ENCODE measurements at places on chromosomes 2 and 18. TPM values are rescaled to one million over a fixed set of nuclear protein-coding genes. Genes with fewer than 3 reads are reported as not detected.

DNA sequence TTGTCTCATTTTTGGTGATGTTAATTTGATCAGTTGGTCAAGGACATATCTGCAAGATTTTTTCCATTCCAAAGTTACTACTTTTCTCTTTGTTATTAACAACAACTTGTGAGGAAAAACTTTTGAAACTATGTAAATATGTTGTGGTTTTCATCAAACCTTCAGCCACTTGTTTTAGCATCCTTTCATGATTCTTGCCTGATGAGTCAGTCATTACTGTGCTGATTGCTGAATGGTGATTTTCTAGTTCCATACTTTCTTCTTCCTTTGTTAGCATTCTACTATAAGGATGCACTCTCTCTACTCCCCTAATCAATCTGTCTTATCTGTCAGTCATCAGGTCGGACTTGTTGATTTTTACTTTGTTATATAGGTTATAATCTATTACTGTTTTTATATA is 10.9 kb downstream of the TMEM87B start:
- H3K4me1 ChIP-seq = no peaks in the 10 kb centered on the region
- no peak overlapping the region for H3K4me3 ChIP-seq
- no peak for DNase-seq
- H3K36me3 ChIP-seq = peaks cover 93% of the 10 kb centered on the region

DNA sequence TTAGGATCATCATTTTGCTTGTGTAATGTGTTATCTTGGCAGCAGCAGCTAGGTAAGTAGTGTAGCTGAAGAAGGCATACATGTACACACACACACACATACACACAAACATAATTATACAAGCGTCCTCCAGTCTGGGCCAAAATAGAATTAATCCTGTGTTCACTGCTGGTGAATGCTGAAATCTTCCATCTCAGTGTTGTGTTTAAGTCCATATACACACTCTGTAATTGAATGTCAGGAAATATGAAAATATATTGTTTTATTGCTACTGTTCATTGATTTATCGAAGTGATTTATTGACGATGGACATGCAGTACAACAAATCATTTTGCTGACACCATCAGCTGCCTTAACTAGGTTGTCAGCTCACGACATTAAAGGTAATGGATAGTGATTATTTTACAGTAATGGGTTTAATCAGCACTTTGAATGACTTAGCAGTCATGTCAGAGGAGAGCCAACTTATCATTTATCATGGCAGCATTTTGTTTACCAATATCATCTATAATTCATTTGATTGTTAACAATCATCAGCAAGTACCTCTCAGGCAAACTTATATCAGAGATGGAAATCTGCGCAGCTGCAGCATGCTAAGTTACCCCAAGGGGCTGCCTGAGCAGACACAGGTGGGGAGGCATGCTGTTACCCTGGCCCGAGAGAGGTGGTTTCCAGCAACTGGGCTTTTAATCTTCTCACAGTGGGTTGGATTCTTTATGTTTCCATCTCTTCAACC is 83.7 kb upstream of the FSHR start:
- no peaks in the 10 kb centered on the region for H3K27me3 ChIP-seq
- no peak overlapping the region for H3K4me3 ChIP-seq
- H3K4me1 ChIP-seq = no peaks in the 10 kb centered on the region
- no peaks in the 10 kb centered on the region for H3K36me3 ChIP-seq

GRCh38 chr18:57804557-57804956 is 1.4 kb upstream of the ATP8B1 start:
- H3K4me1 ChIP-seq = no peaks in the 10 kb centered on the region
- no peaks in the 10 kb centered on the region for H3K36me3 ChIP-seq
- no peak overlapping the region for H3K4me3 ChIP-seq
- DNase-seq = no peak
- H3K27ac ChIP-seq = peak overlapping the region; percentile 90

- no peaks in the 10 kb centered on the region for H3K4me1 ChIP-seq
- H3K4me3 ChIP-seq = no peak overlapping the region
- no peaks in the 10 kb centered on the region for H3K27me3 ChIP-seq
- H3K27ac ChIP-seq = no peak overlapping the region
- no peaks in the 10 kb centered on the region for H3K36me3 ChIP-seq
- DNase-seq = no peak
Measured at GRCh38 chr2:26925100-26925791, 45.2 kb upstream of the MAPRE3 start.

- no peak overlapping the region for H3K4me3 ChIP-seq
- no peak for DNase-seq
- no peak overlapping the region for H3K27ac ChIP-seq
Measured at GRCh38 chr2:216426938-216427337, 14.7 kb downstream of the SMARCAL1 start.

GRCh38 chr2:239984421-239985194 is 40.5 kb downstream of the NDUFA10 start:
- no peak for DNase-seq
- no peaks in the 10 kb centered on the region for H3K27me3 ChIP-seq
- H3K36me3 ChIP-seq = peaks cover 11% of the 10 kb centered on the region
- no peaks in the 10 kb centered on the region for H3K4me1 ChIP-seq

GRCh38 chr2:99819766-99820165 is 322.6 kb downstream of the AFF3 start:
- no peaks in the 10 kb centered on the region for H3K36me3 ChIP-seq
- no peak for DNase-seq
- no peaks in the 10 kb centered on the region for H3K4me1 ChIP-seq

GRCh38 chr2:189142893-189143759 is 36.4 kb downstream of the COL5A2 start:
- no peak overlapping the region for H3K4me3 ChIP-seq
- no peak for DNase-seq
- no peaks in the 10 kb centered on the region for H3K36me3 ChIP-seq
- no peaks in the 10 kb centered on the region for H3K4me1 ChIP-seq
- no peak overlapping the region for H3K27ac ChIP-seq

- no peak for DNase-seq
- H3K4me3 ChIP-seq = no peak overlapping the region
- H3K36me3 ChIP-seq = peaks cover 11% of the 10 kb centered on the region
- H3K27me3 ChIP-seq = no peaks in the 10 kb centered on the region
Measured at GRCh38 chr2:61262699-61263098, 100.7 kb downstream of the C2orf74 start.

The PRSS56 gene
- total RNA-seq = not detected

DNA sequence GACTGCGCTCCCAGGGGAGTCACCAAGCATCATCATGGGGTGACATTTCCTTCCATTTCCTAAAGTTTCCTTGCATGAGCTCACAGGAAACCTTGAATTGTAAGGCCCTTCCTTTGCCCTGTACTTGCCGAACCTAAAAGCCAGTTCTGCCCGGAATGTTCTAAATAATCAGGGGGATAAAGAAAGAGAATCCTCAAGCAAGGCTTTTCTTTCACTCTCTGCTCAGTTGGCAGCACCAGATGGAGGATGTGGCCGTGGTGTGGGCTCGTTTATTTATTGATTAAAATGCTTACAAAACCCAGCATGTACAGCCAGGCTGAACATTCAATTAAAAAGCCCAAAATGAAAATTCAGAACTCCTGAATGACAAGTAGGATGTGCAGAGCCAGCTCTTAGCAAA is 170.5 kb downstream of the SH3RF3 start:
- no peak overlapping the region for H3K27ac ChIP-seq
- H3K36me3 ChIP-seq = no peaks in the 10 kb centered on the region
- no peak overlapping the region for H3K4me3 ChIP-seq

- no peaks in the 10 kb centered on the region for H3K27me3 ChIP-seq
- H3K36me3 ChIP-seq = no peaks in the 10 kb centered on the region
Measured at GRCh38 chr18:32847691-32848090, 74.9 kb upstream of the KLHL14 start.

The ACOXL gene
- not detected for total RNA-seq

The MAPK4 gene
- total RNA-seq = 16.1 TPM

DNA sequence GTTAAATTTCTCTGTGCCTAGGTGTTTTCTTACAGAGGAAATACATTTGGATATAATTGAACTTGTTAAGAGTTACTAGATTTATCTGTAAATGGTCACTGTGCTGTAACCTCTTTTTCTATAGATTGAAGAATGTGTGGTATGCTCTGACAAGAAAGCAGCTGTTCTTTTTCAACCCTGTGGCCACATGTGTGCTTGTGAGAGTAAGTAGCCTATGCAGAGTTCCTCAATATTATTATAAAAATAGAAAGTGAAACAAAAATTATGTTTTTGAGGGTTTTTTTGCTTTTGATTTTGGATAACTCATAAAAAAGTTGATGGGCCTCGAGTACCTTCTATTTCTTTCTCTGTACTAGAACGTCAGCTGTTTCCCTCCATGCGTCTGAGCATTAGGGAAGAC is 112.4 kb downstream of the MIB1 start:
- H3K4me1 ChIP-seq = peaks cover 5% of the 10 kb centered on the region
- DNase-seq = no peak
- no peaks in the 10 kb centered on the region for H3K36me3 ChIP-seq
- H3K27ac ChIP-seq = no peak overlapping the region

- no peak overlapping the region for H3K27ac ChIP-seq
- no peaks in the 10 kb centered on the region for H3K36me3 ChIP-seq
- no peak overlapping the region for H3K4me3 ChIP-seq
- no peaks in the 10 kb centered on the region for H3K27me3 ChIP-seq
- no peak for DNase-seq
Measured at GRCh38 chr2:46246790-46247189, 50.4 kb upstream of the EPAS1 start.

DNA sequence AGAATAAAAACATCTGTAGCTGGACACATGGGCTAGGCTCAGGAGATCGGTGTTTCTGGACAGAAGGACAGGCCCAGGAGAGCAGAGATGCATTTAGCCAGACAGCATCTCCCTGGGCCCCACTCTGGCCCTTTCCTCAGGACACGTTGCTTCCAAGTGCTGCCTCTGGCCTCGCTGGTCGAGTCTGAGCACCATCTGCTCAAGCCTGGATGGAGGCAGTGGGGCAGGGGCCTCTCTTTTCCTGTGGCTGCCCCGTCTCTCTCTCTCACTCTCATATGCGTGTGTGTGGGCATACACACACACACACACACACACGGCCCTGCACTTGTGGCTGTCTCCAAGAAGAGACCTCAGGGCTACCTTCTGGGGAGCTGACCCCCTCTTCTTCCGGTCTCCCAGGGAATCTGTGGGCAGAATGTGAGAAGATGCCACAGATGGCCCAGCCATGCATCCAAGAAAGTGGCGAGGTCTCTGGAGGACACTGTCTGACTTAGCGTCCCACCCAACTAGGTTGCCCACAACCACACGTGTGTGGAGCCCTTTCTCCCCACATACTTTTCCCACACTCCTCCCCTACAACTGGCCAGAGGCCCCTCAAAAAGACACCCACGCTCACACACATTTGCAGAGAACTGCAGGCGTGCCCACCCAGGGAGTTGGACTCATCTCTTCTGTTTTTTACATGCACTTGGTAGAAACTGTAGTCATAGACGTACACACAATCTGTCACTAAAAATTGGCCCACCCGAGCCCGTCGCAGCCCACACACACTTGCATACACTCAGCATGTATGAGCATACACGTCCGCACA is 19.9 kb downstream of the CELF4 start:
- no peak overlapping the region for H3K27ac ChIP-seq
- no peak overlapping the region for H3K4me3 ChIP-seq
- peaks cover 22% of the 10 kb centered on the region for H3K27me3 ChIP-seq
- no peak for DNase-seq

Data from sigmoid colon (tissue), 7 donors.